Glomerular endothelial cell (primary cell): ENCODE measurements at places on chromosomes 1 and 21. TPM values are rescaled to one million over a fixed set of nuclear protein-coding genes. Genes with fewer than 3 reads are reported as not detected.

DNA sequence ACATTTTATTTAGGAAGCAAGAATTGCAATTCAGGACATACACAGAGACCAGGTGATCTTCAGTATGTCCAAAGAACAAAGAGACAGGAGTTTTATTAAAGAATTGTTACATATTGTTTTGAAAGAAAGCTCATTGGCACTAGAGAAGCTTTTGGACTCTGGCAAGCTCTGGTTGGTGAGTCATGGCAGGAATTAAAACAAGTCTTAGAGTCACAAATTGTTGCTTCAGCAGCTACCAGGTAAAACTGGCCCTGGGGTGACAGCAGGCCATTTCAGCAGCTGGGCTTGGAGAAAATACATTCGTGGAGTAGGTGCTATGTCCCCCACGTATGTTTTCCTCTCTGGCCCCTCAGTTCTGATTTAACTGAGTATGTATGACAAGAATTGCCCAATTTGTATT lies 58.8 kb downstream of the MAP3K21 start:
- no peak for DNase-seq

DNA sequence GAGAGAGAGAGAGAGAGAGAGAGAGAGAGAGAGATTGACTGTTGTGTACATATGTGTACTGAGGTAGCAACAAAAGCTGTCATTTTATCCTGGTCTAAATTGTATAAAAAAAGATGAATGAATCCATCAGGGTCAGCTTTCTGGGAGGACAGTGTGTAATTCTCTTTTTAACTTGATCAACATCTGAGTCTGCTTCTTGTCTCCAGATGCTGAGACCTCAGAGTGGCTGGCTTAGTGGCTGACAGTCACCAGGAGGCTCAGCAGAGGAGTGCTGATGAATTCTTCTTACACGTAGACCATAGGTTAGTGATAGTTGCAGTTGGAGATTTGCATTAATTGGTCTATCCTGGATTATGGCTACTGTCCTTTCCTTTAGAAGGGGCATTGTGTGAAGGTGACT lies 28.5 kb upstream of the PLXNA2 start:
- DNase-seq, result no peak

GRCh38 chr1:27031235-27032118 lies 18.8 kb upstream of the TENT5B start:
- no peak for DNase-seq

GRCh38 chr1:201734786-201735185 lies 94.2 kb upstream of the IPO9 start:
- DNase-seq, result no peak

GRCh38 chr1:59664166-59664565 lies 150.6 kb upstream of the HOOK1 start:
- DNase-seq, result no peak

- DNase-seq, result no peak
These were observed 58.3 kb downstream of the UBE2T start for GRCh38 chr1:202283379-202283844.

DNA sequence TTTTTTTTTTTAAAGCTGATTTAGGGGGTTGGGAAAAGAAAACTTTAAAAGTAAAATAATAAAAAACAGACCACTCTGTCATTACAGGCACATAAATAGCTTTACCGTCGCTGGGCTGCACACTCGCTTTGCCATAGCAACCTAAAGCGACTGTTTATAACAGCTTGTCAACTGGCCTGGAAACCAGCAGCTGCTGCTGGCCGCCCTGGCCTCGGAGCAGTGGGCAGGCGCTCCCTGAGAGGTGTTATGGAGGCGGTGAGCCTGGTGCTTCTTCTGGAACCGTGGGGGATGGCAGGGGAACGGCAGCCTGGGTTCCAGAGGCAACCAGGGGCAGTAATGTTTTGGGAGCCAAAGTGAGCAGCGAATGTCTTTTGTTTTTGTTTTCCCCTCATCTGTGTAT lies 45.7 kb downstream of the ATP2B4 start:
- no peak for DNase-seq

DNA sequence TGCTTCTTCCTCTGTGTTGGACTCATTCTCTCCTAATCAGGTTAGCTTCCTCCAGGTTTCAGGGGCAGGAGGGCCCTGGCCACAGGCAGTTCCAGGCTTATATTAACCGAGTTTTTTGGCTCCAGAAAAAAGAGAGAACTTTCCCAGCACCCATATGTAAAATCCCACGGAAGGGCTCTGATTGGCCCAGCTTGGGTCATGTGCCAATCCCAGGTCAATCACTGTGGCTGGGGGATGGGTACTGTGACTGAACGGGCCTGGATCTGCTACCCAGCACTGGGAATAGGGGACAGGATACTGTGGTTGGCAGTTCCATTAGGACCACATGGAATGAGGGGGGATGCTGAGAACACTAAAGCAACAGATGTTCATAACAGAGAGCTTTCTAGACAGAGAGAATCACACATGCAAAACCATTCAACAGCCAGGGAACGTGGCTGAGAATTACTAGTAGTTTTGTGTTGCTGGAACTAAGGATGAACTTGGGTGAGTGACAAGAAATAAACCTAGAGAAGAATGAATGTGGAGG lies 51.1 kb upstream of the NEK2 start:
- DNase-seq, result no peak

DNA sequence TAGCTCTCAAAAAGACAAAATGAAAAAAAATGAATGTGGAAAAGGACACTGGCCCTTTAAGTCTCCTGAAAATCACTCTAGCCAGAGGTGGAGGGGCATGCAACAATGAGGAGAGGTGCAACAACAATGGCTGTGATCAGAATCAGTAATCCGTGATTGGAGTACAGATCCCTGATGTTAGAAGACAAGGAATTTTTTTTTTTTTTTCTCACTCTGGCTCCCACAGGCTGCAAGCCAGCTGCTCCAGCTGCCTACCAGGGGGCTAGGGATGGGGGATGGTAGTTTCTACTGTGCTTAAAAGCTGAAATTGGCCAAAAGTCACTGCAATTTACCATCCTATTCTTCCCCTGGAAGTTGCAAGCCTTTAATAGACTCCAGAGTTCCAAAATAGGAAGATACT lies 54.5 kb downstream of the STYXL2 start:
- no peak for DNase-seq

DNA sequence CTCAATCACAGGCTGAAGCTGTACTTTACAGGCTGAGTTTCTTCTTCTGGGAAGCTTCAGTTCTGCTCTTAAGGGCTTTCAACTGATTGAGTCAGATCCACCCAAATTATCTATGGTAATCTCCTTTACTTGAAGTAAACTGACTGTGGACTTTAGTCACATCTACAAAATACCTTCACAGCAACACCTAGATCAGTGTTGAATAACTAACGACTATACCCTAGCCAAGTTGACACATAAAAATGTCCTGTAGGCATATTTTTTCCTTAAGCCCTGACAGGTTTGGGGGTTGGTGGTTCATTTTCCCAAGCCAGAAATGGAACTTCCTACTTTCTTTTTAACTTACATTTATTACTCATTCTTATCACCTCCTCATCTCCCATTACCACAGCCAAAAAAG lies 42.9 kb upstream of the PRKACB start:
- no peak for DNase-seq

RORC gene
- not detected in 2 replicates for total RNA-seq

SELL gene
- total RNA-seq, result 0.05 and 0.88 TPM in 2 replicates

PPIAL4G gene
- total RNA-seq, result not detected in 2 replicates

CMPK1 gene
- 82.2 and 88.1 TPM in 2 replicates for total RNA-seq
